ENCODE measurements at places on chromosomes 12 and 14. TPM values are rescaled to one million over a fixed set of nuclear protein-coding genes. Genes with fewer than 3 reads are reported as not detected.
A peak's percentile ranks its signal among the peaks of the same experiment; 100 is the strongest.

DNA sequence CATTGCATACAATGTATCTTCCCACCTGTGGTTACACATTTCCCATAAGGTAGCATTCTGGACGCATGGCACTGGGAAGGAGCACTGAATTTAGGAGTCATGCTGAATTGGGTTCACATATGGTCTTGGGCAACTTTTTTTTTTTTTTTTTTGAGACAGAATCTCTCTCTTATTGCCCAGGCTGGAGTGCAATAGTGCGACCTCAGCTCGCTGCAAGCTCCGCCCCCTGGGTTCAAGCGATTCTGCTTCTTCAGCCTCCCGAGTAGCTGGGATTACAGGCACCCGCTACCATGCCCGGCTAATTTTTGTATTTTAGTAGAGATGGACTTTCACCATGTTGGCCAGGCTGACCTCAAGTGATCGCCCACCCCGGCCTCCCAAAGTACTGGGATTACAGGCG is 13.3 kb downstream of the DIP2B start:
- no peak for DNase-seq

DNA sequence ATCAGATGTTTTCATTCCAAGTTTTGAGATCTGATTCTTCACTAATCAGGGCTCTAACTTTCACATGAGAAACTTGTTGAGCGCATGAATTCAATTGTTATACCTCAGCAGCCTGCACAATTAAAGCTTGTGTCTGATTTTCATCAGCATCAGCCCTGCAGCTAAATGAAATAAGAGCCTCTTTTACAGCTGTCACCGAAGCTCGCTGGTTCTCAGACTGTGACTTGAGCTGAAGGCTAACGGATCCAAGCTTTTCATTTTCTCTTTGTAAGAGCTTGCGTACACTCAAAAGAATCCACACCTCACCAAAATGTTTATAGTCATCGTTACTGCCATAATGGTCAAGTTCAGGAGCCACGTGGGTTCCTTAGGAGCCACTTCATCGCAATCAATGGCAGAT is 65.5 kb upstream of the BEGAIN start:
- DNase-seq, result no peak

GRCh38 chr12:113722747-113723146 is 243.4 kb downstream of the RBM19 start:
- DNase-seq, result no peak

DNA sequence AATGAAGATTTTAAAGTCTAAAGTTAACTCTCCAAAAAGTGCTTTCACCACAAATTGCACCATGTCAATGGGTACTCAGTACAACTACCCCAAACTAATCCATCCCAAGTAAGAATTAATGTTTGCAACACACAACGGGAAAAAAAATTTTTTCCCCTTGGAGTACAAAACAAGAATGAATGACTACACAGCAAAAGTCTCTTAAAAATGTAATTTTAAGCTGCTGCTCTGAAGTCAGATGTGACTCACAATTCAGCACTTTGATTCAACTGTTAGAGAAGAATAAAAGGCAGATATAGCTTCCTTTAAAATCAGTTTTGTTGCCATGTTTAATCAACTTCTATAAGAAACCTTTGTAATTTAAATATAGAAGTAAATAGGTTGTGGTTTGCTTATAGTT is 42.5 kb upstream of the VPS33A start:
- no peak for DNase-seq

GRCh38 chr14:68266998-68267397 is 447.4 kb downstream of the RAD51B start:
- DNase-seq, result no peak

GRCh38 chr14:53152887-53153701 is at the start of gene DDHD1:
TSS of gene DDHD1 (minus strand) at chr14:53153323. CDS start at chr14:53153098, 225 bp downstream.
- DNase-seq, result peak; percentile 79

DNA sequence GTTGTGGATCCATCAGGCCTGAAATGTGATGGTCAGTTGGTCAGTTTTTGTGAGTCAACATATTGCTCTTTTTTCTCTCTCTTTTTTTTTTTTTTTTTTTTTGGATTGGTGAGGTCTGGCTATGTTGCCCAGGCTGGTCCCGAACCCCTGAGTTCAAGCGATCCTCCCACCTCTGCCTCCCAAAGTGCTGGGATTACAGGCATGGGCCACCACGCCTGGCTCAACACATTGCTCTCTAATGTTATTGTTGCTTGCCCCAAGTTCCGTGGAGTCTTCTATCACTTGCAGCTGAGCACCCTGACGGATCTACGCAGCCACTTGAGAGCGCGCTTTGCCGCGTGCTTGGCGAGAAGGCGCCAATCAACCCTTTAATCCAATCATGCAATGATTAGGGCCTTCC is 69.5 kb upstream of the DIO3 start:
- DNase-seq, result no peak

DNA sequence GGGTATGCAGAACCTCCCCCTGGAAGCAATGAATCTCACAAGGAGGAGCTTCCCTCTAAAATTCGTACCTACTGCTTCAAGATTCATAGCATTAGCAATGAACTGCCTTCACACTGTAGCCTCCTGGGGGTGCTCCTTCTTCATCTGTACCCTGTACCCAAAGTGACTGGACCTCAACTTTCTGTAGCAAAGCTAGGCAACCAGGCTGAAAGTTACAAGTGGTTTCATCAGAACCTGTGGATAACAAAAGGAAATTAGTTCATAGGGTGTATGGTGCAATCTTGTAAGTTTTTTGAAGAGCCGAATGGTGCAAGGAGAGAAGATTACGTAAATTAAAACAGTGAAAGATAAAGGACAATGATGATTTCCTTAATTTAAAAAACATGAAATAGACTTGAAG is 1541.7 kb upstream of the FLRT2 start:
- DNase-seq, result no peak

DNA sequence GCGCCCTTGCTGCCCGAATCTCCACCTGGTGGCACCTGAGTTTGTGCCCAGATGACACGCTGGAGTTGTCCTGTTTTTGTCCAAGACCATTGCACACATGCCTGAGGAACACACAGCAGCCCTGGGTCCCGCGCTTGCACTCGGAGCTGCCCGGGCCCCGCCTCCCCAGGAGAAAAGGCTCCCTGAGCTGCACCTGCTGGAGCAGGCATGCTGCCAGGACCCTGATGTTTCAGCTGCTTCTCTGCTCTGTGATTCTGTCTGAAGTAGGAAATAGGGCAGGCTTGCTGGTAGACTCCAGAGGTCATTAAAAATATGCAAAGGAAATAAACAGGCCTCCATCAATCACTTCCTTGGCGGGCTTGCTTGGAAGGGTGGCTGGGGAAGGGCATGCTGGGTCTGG is 271.6 kb downstream of the CACNA1C start:
- DNase-seq, result peak; percentile 48

DNA sequence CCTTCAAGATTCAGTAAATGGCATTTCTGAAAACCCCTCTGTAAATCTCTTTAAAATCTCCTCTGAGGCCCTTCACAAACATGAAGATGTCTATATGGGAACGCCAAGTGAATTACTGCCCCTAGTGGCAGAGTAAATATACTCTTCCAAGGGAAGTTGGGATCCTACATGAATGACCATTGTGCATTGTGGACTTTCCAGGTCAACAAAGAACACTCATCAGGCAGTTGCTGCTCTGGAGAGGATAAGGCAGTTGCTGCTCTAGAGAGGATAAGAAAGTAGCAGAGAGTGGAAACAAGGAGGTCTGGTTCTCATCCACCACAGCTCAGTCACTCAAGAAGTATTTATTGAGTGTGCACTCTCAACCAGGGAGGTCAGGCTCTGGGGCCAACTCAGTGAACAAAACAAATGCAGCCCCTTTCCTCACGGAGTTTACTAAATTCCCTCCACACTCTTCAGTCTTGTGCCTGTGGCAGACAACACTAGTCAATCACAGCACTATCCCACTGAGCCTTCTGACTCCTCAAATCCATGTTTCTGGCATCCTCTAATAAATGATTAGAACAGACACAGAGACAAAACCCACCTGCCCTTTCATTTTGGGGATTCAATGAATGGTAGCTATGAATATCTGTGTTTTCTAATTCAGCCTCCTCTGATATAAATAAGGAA is 52.9 kb downstream of the SVOP start:
- no peak for DNase-seq

DNA sequence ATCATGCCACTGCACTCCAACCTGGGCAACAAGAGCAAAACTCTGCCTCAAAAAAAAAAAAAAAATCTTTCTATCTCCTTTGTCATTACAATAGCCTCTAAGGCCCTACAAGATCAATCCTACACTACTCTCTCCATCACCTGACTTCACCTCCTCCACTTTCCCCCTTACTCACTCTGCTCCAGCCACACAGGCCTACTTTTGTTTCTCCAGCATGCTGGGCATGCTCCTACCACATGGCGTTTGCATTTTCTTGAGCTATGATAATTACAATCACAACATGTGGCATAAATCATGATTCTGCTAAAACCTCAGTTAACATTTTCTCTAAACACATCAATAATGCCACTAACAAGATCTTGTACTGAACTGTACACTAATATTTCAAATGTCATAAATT is 7.8 kb downstream of the PPP1R13B start:
- no peak for DNase-seq

DNA sequence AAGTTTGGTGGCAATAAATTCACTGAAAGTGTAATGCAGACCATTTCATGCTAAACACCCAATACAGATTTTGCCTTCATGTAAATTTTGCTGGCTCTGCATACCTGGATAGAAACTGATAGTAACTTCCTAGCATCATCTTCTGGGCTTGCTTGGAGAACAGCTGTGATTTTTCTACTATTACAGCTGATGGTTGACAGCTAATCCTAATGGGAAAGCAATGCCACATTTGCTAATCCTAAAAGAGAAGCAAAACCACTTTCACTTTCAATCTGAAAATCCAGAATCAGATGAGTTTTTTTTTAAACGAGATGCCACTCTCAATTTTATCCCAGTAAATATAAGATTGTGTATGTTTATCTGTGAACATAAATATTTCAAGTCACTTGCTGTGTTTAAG is 1035.9 kb downstream of the TRHDE start:
- no peak for DNase-seq

- DNase-seq, result no peak
Measured at GRCh38 chr12:11981121-11981733, 89.5 kb upstream of the BCL2L14 start.

DNA sequence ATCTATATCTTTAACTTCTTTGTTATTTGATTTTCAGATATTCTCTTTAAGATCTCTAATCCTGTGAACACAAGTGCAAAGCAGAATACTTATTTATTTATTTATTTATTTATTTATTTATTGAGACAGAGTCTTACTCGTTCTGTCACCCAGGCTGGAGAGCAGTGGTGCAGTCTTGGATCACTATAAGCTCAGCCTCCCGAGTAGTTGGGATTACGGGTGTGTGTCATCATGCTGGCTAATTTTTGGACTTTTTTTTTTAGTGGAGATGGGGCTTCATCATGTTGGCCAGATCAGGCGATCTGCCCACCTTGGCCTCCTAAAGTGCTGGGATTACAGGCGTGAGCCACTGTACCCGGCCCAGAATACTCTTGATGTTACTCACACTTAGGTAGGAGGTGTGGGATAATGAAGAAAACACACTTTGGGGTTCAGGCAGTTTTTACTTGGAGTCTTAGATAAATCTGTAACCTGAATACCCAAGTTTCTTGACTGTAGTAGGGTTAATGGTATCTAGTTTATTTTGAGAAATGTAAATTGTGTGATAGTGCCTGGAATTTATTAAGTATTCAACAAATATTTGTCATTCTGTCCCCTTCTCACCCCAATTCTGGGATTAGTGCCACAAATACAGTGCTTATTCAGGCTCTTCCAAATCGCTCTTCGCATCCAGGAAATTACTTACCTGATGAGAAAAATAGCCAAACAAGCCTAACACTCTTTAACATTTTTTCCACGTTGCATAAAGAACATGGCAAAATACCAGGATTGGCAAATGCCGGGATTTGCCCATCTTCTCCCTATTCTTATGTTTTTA is 33.0 kb downstream of the METAP2 start:
- no peak for DNase-seq

GRCh38 chr12:52815676-52816588 is 2.0 kb upstream of the KRT4 start:
- DNase-seq, result no peak

DNA sequence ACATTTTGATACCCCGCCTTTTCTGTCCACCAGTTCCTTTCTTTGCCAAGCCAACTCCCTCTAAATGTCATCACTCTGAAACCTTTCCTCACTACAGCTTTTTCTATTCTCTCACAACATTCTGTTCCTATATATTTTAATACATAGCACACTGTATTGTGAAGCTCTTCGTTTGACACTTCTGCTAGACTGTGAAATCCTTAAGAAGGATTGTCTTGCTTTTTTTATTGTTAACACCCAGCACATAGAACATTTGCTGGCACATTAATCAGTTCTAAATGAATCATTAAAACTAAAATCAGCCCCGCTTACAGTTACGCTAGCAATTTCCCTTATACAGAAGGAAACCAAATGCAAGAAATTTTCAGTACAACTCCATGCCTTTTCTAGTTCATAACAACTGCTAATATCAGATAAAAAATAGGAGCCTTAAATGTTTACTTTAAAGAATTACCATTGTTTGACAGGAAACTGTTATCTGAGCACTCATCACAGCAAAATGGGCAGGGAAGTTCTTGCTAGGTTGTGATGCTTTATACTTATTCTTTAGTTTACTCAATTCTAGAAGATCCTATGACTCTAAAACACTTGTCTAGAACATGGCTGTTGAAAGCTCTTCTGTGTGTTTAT is 93.5 kb downstream of the PPP1R12A start:
- DNase-seq, result peak; percentile 85

- peak; percentile 91 for DNase-seq
Measured at GRCh38 chr12:105084251-105085250, at the start of gene ALDH1L2. TSS of gene ALDH1L2 (minus strand) at chr12:105084458. CDS start at chr12:105084436, 22 bp downstream.

DNA sequence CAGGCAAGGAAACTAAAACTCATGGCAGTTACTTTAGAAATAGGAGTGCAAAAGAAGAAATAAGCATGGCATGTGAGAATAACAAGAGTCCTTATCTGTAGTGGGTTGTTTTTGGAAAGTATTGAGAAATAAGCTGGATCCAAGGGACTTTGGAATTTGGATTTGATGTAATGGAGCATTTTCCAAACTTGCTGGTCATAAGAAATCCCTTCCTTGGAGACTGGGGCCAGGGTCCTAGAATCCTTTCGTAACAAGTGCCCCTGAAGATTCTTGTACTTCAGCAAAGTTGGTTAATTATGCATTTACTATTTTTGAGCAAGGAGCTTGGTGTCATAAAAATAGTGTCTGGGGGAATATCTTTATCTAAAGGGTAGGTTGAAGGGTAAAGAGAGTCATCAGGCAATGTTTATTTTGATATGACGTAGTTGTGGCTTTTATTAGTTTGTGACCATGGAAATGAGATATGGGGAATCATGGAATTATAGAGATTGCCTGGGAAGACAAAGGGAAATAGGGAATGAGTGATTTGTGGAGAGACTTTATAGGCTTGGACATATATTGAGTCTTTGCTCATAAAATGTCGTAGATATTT is 53.9 kb downstream of the WNK1 start:
- DNase-seq, result peak; percentile 57

PKP2 gene
- total RNA-seq, result 3.1 TPM

LRIG3 gene
- 36.9 TPM for total RNA-seq

KRT5 gene
- total RNA-seq, result not detected

VRTN gene
- total RNA-seq, result not detected
